ENCODE measurements at places on chromosomes 2 and 18.

GRCh38 chr2:141611981-141612380, 518.8 kb downstream of the LRP1B start:
- DNase-seq: no peak

DNA sequence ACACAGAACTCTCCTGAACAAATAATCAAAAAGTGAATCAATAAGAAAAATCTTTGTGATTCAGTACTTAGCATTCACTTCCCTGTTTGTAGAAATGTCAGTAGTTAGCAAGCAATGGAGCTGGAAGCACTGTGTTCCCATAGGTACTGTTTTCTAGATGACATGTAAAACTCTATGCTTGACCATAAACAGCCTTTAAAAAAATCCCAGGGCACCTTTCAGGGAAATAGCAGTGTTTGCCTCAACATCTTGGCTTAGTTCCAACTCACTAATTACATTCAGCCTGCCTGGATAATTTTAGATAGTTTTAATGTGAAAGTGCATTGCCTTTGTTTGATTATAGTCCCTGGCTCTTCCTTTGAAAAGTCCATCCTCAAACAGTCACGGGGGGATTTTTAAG, 721.8 kb downstream of the ERBB4 start:
- no peak for DNase-seq

DNA sequence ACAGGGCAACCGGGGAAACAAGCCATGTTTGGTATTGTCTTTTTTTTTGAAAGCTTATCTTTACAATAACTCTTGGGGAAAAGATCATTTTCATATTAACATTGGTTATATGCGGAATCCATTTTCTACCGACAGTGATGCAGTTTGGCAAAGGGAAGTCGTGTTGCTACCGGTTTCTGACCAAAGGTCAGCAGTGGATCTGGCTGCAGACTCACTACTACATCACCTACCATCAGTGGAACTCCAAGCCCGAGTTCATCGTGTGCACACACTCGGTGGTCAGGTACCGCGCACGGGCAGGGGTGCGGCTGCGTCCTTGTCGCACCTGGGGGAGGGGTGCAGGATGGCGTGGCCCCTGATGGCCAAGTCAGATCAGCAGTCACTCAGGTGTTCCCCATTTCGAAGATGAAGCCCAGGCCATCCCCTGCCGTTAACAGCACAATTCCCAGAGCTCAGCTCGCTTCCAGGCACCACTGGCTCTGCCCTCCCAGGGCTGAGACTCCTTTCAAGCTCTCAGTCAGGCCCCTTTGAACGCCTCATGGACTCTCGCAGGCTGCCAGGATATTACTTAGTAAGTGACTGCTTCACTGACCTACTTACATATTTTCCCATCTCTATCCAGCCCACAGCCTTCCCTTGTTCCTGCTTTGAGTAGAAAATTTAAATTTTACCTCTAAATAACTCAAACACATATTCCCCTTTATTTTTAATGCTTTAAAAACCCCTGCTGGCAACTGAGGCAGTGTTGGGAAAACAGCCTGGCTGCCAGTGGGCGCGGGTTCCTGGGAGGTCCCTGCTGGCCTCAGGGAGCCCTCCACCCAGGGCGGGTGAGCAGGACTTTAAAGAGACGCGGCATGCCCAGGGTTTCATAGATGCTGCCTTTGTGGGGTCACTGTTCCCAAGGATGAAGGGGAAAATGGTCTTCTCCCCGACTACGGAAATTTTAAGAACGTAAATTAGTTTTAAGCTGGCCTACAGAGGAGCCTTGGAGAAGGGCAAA, 33.6 kb upstream of the RPL31 start:
- DNase-seq: no peak

- no peak for DNase-seq
Measured at GRCh38 chr2:64455545-64455944, 1.6 kb downstream of the LGALSL start.

GRCh38 chr18:76757335-76757734, 65.0 kb upstream of the ZNF236 start:
- DNase-seq: no peak

DNA sequence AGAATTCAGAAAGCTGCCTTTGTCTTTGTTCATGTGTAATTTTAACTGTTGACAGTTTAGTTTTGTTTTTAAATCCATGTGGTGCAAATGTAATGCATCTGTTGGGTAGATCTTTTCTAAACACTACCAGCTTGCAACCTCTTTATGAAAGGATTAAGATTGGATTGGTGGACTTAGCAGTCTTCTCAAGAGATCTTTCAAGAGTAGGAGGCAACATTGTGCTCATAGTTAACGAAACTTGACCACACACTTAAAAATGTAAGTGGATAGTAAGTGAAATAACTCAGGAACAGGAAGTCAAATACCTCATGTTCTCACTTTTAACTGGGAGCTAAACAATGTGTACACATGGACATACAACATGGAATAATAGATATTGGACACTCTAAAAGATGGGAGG, 579.0 kb downstream of the RIT2 start:
- DNase-seq: no peak

GRCh38 chr18:48724442-48724841, 185.6 kb downstream of the CTIF start:
- DNase-seq: no peak

GRCh38 chr2:67670747-67671183, 273.6 kb downstream of the ETAA1 start:
- no peak for DNase-seq

DNA sequence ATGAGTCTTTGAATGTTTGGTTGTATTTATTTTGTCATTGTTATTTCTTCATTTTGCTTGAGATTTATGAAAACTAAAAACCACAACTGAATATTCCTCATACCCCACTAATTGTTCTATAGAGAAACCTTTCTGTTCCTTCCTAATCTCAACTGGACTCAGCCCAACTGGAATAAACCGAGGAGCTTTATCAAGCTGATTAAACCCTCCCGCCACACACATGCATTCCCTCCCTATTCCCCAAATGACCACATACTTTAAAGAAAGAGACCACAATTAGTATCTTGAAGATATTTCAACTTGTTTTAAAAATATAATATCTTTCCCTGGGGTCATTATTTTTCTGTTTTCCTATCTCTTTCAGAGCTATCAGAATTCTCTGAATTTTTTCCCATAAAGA, 107.5 kb downstream of the OSR1 start:
- DNase-seq: no peak

DNA sequence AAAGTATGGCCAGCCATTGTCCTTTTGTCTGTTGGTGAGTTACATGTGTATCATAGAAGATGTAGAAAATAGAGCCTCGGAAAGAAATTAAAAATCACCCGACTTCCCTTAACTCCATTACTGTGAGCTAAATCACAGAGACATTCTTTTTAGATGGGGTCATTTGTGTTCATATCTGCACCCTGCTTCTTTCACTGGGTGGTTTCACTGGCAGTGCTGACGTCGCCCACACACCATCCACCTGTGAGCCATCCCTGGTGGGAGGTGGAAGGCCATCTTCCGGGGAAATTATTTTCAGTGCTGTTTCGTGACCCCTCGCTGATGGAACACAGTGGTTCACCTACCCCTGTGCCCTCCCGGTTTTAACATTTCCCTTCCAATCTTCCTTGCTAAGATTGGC, 21.2 kb downstream of the SH3BP4 start:
- DNase-seq: no peak

- DNase-seq: no peak
Measured at GRCh38 chr2:177538323-177538722, 145.8 kb downstream of the AGPS start.

GRCh38 chr2:219155054-219155644, 5.5 kb downstream of the NHEJ1 start:
- peak; percentile 55 for DNase-seq

DNA sequence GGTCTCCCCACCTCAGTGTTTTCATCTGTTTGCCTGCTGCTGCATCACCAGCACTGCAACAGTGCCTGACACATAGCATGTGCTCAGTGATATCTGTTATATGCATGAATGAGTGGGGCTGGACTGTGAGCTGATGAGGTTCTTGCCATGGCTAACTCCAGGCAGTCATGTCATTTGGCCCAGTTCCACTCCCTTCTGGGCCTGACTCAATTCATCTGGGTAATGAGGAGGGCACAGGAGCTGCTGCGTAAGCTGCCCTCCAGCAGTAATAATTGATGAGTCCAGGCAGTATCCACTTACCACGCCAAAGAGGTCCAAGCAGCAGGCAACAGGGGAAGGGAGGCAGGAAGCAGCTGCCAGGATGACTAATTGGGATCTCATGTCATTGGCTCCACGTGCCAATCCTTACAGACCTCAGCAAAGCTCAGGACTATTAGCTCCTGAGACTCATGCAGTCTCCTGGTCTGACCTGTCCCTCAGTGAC, 34.1 kb upstream of the MAT2A start:
- no peak for DNase-seq

GRCh38 chr2:73414696-73415095, 29.1 kb downstream of the ALMS1 start:
- no peak for DNase-seq

Data from putamen (tissue), 1 donor.